ENCODE measurements at places on chromosomes 5 and 9.

GRCh38 chr5:174972291-174972690 is 247.9 kb downstream of the MSX2 start:
- no peak for DNase-seq

- DNase-seq = no peak
Measured at GRCh38 chr5:148884339-148885020, 58.1 kb downstream of the ADRB2 start.

DNA sequence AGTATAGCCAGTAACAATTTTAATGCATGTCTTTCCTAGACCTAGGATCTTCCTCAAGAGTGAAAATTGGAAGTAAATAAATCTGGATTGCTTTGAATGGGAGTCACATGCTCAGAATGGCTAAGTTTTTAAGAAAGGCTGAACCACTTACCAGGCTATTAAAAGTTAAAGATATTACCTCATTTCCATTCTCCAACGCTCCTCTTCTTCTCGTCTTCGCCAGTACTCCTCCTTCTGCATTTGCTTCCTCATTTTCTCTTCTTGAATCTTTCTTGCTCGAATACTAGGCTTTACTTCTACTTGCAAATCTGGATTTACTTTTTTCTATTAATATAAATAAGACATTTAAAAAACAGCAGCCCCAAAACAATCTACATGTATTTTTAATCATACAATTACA is 49.6 kb downstream of the ZFR start:
- no peak for DNase-seq

GRCh38 chr9:15469406-15469805 is 41.4 kb downstream of the PSIP1 start:
- DNase-seq = no peak

- DNase-seq = no peak
Measured at GRCh38 chr9:96435345-96435744, 14.6 kb upstream of the HABP4 start.

Data from activated T-cell treated with anti-CD3 and anti-CD28 coated beads, Interleukin-2, amount 50 U/mL, for 24 hours (primary cell).